ENCODE measurements at places on chromosomes 6 and 20.

DNA sequence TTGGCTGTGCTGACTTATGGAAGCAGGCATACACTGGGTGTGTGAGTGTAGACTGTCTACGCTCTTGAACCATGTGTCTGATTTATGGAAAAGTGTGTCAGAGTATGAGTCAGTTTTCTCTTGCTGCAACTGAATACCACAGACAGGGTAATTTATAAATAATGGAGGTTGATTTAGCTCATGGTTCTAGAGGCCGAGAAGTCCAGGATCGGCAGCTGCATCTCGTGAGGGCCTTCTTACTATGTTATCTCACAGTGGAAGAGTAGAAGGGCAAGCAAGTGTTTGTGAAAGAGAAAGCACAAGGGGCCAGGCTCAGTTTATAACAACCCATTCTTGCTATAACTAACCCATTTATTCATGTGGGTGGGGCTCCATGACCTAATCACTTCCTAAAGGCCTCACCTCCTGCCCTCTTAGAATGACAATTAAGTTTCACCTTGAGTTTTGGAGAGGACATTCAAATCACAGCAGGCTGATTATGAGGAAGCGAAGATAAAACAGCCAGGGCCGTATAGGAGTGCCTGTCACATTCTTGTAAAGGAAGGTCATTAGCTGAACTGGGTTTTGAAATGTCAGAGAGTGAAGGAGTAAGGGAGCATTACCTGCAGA is 6.7 kb downstream of the GPR31 start:
- no peak for DNase-seq

DNA sequence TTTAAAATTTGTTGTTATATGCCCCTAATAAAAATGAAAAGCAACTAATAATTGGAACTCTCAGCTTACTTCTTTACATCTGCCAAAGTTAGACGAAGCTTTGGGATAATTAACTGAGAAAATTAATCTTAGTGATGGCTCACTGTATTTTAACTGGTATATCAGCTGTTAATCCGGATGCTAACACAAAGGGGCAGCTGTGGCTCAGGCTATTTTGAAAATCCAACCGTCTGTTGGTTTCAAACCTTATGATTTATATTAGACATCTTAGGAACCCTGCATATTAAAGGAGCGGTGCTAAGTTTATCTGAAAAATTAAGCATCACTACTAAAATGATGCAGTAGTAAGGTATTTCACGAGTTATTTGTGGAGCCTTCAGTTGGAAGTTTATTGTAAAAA is 96.6 kb downstream of the AKAP7 start:
- DNase-seq: no peak

- no peak for DNase-seq
Measured at GRCh38 chr20:58677079-58677604, 15.5 kb upstream of the NPEPL1 start.

DNA sequence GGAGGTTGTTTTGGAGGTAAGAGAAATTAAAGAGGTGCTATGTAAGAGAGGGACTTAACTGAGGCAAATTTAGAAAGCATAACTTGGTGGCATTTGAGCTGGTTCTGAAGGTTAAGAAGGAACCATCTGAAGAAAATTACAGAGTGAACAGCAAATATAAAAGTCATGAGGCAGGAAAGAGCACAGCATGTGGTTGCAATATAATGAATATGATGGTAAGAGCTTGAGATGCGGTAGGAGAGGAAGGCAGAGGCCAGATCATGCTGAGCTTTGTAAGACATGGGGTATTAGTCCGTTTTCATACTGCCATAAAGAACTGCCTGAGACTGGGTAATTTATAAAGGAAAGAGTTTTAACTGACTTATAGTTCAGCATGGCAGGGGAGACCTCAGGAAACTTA is 279.1 kb downstream of the UTRN start:
- DNase-seq: no peak

- DNase-seq: no peak
Measured at GRCh38 chr6:125793863-125794262, 3.1 kb downstream of the NCOA7 start.

DNA sequence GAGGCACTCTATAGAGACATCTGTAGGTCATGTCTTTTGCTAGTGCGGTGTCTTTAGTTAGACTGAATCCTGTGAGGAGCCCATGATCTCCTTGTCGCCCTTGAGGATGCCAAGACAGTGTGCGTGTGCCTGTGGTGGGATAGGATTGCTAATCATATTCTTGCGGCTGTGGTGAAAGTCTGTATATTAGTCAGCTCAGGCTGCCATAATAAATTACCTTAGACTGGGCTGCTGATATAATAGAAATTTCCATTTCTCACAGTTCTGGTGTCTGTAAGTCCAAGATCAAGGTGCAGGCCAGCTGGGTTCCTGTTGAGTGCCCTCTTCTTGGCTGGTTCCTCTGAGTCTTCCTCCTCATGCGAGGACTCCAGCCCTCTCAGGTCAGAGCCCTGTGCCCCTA is 141.2 kb downstream of the JARID2 start:
- no peak for DNase-seq

- DNase-seq: no peak
Measured at GRCh38 chr6:117817499-117817898, 89.6 kb upstream of the SLC35F1 start.

DNA sequence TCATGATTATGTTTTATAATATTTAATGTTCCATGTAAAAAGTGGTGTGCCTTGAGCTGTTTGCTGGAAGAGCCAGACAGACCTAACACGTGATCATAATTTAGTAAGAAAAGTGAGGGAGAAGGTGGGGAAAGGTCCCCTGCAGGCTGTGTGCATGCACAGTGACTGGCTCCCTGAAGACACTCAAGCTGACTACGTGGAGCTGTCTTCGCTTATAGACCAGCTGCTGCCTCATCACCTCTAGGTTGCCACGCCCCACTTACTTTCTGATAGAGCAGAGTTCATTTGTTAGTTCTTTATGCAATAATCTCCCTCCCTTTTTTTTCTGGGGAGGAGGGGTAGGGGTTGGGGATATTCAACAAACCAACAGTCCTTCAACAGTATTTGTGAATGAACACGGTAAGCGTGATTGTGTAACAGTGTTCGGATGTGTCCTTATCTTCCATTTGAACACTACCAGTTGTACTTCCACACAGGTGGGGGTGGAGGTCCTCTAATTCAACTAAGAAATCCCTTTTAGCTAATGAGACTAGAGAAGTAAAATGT is 157.3 kb downstream of the BACH2 start:
- no peak for DNase-seq

DNA sequence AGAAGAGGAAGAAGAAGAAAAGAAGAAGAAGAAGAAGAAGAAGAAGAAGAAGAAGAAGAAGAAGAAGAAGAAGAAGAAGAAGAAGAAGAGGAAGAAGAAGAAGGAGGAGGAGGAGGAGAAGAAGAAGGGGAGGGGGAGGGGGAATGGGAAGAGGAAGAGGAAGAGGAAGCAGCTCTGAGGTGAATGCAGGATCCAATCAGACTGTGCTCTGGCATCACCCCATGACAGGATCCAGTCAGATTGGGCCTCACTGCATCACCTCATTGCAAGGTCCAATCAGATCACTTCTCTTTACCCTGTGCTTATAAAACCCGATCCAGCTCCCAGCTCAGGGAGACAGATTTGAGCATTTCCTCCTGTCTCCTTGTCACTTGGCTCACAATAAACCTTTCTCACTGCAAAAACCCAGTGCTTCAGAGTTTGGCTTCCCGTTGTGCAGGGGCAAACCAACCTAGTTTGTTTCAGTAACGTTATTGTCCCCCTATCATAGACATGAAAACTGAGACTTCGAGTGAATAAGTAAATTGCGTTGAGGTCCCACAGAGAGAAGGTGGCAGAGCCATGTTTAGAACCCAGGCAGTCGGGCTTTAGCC is 28.6 kb upstream of the YWHAB start:
- DNase-seq: no peak

GRCh38 chr6:149014631-149015534 is 268.1 kb downstream of the UST start:
- DNase-seq: no peak

DNA sequence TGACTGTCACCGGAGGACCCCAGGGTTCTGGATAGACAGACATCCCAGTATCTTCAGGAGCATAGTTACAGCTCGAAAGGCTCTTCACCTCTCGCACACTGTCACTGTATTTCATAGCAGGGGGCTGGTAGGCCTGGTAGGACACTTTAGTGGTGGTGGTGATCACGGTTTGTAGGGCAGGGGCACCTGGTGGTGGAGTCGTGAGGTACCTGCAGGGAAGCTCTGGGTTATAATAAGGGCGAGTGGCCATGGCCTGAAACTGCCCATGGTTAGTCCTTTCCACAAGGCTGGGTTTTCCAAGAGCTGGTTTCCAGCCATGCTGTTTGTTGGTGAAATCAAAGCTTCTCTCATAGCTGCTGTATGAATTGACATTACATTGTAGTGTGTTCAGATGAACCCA is 7.6 kb downstream of the GCM2 start:
- DNase-seq: no peak

DNA sequence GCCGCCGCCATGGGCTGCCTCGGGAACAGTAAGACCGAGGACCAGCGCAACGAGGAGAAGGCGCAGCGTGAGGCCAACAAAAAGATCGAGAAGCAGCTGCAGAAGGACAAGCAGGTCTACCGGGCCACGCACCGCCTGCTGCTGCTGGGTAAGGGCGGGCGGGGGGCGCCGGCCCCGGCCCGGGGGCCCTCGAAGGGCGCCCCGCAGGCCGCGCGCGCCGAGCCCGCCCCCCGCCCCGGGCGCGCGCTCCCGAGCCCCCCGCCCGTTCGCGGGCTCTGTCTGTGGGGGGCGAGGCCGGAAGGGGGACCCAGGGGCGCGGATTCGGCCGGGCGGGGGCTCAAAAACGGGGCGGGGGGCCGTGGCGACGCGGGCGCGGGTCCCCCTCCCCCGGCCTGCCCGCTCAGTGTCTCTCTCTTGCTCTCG is 39.2 kb downstream of the GNAS start:
- DNase-seq: no peak

DNA sequence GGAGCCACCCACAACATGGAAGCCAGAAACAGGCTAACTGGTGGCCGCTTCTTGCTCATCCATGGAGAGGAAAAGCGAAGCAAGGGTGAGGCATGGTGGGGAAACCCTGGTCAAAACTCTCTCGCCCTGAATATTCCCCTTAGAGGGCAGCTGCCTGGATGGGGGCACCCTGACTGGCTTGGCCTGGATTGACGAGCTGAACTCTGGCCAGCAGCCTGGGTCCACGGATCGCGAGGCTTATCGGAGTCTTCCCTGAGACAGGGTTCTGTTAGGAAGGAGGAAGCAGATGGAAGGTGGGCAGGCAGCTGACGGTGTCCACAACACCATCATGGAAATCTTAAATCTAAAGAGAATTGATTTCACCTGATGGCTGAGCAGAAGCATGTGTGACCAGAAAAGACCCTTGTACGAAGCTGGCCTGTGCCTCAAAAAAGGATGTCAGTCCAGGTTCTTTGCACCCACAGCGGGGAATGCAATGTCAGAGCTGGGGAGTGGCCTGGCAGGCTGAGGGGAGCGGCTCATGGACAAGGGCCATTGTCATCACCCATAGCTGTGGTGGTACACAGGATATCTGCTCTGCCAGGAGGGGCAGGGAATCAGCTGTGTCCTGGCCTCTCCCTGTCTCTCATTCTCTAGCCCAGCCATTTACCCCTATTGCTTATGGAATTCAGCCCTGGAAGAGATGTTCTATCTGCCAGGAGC is 109.4 kb upstream of the SNX9 start:
- no peak for DNase-seq

GRCh38 chr6:4135665-4136353 is 434 bp upstream of the ECI2 start:
- peak; percentile 89 for DNase-seq

DNA sequence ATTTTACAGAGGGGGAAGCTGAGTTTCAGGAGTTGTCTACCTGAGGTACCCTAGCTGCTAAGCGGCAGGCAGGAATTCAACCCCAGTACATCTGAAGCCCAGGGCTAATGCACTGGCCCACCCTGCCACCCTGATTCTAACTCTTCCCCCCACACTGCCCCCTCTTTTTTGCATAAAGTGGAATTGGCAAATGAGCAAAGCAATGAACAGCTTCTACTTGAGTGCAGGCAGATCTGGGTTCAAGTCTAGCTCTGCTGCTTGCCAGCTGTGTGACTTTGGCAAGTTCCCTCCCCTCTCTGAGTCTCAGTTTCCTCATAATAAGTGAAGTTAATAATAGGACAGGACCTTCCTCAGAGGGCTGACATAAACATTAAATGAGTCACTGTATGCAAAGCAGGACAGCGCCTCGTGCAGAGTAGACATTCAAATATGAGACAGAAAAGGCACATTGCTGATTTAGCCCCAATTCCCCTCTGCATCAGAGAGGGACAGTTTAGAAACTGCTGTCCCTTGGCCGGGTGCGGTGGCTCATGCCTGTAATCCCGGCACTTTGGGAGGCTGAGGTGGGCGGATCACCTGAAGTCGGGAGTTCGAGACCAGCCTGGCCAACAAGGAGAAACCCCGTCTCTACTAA is 4.7 kb downstream of the ADA start:
- DNase-seq: peak; percentile 70

- DNase-seq: peak; percentile 71
Measured at GRCh38 chr6:163338671-163339405, 75.7 kb upstream of the QKI start.

DNA sequence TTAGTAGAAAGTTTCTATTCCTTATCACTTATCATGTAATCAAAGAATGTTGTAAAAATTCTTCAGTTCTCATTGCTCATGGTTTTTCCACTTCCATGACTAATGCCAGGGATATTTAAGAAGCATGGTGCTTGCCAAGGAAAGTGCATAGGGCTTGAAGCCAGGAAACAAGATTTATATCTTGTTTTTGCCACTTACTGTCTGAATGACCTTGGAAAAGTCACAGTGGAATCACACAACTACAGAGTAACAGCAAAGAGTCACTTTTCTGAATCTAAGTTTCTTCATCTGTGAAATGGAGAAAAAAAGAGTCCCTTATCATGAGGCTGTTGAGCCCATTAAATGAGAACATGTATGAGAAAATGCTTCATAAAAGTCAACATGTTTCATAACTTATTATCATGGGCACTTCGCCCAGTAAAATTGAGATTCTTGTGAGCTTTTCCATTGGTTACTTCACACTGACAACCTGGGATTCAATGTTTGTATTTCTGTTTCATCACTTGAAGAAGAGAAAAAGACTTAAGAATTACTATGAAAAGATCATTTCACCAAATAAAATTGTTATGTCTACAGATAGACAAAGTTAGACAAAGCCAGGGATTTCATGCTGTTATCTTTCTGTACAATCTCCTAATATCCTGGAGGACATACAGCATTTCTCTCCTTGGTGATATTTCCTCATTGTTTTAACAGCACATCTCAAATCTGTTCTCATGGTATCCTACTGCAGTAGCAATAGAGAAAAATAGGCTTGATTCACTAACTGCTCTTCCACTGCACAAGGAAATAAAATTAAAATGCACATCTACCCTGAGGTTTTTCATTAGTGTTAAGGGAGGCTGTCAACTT is 7.6 kb upstream of the BMP5 start:
- peak; percentile 5 for DNase-seq

GRCh38 chr6:12178521-12178920 is 111.6 kb upstream of the EDN1 start:
- DNase-seq: no peak

Data from hepatic stellate cell (primary cell).